ENCODE measurements at places on chromosomes 7 and 10.
A peak's percentile ranks its signal among the peaks of the same experiment; 100 is the strongest.

GRCh38 chr10:35236739-35237138 is 99.6 kb upstream of the CCNY start:
- DNase-seq, result no peak

GRCh38 chr10:92420546-92421275 is 129.7 kb downstream of the MARCHF5 start:
- no peak for DNase-seq

- no peak for DNase-seq
Measured at GRCh38 chr7:4015996-4016395, 666.1 kb upstream of the FOXK1 start.

- no peak for DNase-seq
Measured at GRCh38 chr10:6009150-6009549, 31.8 kb upstream of the IL15RA start.

DNA sequence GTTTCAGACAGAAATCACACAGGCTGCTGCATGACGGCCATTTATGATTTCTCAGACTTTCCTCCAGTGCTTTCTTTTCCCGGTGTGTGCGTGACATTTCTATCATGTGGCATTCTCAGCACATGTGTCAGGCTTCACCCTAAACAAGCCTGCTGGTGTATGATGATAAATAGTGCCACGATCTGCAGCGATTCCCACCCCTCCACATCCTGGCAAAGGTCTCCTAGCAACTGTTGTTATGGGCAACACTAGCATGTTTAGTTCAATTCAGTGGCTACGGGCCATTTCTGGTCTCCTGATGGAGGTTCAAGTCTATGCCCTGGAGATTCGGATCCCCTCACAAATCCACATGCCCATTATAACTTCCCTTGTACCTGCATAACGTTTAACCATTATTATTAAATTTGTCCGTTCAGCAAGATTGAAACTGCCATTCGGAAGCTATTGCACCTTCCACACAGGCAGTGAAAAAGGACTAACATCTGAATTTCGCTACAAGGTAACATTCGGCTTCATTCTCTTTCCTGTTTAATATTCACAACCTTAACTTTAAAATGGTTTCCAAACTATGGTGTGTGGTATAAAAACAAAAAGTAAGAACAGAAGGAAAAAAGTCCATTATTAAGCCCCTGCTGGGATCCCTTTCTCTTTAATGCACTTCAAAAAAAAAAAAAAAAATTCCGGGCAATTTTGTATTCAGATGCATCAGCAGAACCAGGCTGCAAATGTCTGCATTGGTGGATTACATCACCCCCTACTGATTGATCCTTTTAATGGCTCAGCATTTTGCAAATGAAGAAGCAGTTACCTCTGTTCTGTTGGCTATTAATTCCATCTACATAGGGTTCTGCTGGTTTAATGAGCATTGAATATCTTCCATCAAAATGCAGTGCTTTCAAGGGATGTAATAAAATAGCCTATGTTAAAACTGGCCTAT is 90.2 kb downstream of the FRMD4A start:
- no peak for DNase-seq

DNA sequence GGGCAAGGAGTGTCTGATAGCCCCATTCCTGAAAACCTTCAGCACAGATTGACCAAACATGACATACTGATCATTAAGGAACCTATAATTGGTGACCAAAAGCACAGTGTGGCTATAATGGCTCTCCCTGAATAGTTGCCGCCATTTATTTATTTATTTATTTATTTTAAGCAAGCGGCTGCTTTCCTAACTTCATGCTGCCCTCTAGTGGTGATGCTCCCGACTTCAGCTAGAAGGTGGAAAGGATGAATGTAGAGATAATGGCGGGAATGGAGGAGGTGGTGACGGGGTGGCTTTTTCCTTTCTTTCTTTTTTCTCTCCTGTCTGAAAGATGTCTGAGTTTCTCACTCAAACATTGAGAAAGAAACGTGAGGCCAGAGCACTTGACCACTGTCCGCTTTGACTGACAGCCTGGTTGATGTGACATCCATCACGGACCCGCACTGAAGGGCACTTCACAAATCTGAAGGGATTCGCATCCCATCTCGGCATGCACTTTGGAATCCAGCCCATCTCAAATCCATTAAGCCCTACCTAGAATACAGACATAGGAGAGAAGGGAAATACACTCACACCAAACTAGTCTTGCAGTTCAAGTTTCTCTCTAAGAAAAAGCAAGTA is 1090.1 kb downstream of the KCNMA1 start:
- DNase-seq, result peak; percentile 32

DNA sequence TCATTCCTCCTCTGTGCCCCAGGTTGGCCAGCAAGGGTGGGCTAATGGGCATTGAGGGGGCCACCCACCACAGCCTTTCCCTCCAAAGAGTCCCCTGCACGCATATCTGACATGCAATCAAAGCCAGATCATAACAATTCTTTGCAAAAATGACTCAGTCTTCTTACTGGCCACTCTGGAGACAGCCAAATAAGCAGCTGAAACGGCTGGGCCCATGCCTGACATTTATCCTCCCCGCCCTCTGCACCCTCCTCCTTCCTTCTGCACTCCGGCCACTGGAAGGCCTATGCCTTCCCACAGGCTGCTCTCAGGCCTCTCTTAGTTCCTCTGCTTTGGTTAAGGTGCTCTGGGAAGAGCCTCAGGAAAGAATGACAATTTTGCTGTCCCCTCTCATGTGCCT is 29.2 kb upstream of the NPFFR1 start:
- no peak for DNase-seq

DNA sequence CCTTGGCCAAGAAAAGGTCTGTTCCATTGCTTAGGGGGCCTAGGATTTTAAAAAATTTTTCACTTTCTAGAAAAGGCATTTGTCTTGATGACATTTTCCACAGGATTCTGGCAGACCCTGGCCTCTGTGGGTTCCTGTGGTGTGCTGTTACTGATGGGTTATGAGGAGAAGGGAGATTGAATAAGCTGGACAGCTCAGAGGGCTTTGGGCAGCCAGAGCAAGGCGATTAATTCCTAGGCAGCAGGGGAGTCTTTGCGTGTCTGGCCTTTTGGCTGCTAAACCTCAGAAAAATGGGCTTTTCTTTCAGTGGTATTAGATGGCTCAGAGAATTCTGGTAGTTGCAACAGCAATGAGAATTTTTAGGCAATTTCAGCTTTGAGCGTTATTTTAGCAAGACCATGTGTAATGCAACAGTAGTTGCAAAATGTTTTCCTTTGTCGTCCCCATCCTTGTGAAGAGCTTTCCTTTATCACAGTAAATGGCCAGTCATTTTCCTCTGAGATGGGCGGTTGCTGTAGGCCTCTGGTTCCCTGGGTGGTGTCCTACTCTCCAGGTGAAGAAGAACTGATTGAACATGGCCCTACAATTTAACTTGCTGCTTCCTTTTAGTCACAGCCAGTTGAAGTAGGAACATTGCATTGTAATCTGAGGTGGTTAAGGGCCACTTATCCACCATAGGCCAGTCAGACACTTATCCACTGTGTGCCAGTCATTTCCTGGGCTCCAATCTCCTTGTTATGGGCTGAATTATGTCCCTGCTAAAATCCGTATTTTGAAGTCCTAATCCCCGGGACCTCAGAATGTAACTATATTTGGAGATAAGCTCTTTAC is 43.2 kb downstream of the SH2D4B start:
- no peak for DNase-seq

DNA sequence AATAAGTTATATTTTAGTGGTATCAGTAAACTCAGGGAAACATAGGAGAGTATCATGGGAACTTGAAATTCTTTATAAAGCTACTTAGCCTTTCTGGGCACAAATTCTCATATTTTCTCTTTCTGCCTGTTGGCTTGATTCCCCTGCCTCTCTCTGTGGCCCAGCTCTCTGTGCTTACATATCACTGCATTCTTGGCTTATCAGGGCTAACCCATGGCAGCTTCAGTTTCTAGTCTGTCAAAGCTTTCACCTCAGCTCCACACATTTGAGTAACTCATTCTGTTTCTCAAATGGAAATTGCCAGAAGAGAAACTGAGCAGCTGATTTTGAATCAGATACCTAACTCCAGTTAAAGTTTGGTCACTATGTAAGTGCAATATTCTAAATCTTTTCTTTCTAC is 713.1 kb downstream of the DNAJB9 start:
- DNase-seq, result no peak

GRCh38 chr10:79136236-79137005 is 67.7 kb downstream of the ZMIZ1 start:
- DNase-seq, result no peak

GRCh38 chr7:117076426-117076943 is 123.2 kb downstream of the ST7 start:
- DNase-seq, result no peak

- DNase-seq, result no peak
Measured at GRCh38 chr10:33859319-33860022, 525.0 kb upstream of the NRP1 start.

GRCh38 chr10:96501985-96502384 is 11.7 kb downstream of the TLL2 start:
- DNase-seq, result peak; percentile 78
